ENCODE measurements at places on chromosomes 1 and 21. TPM values are rescaled to one million over a fixed set of nuclear protein-coding genes. Genes with fewer than 3 reads are reported as not detected.

KRTAP7-1 gene
- not detected for total RNA-seq

SLC45A1 gene
- 0.53 TPM for total RNA-seq

NES gene
- total RNA-seq = 4.5 TPM

SMAP2 gene
- total RNA-seq = 37.0 TPM

OPTC gene
- not detected for total RNA-seq
